ENCODE measurements at places on chromosomes 1 and 21.

- no peak for DNase-seq
Measured at GRCh38 chr1:225644666-225645065, 8.3 kb downstream of the ENAH start.

GRCh38 chr1:64895500-64895899 is 70.8 kb downstream of the JAK1 start:
- DNase-seq = no peak

- no peak for DNase-seq
Measured at GRCh38 chr1:210441028-210441427, 112.3 kb downstream of the HHAT start.

- DNase-seq = no peak
Measured at GRCh38 chr1:234527346-234527745, 48.4 kb upstream of the TARBP1 start.

DNA sequence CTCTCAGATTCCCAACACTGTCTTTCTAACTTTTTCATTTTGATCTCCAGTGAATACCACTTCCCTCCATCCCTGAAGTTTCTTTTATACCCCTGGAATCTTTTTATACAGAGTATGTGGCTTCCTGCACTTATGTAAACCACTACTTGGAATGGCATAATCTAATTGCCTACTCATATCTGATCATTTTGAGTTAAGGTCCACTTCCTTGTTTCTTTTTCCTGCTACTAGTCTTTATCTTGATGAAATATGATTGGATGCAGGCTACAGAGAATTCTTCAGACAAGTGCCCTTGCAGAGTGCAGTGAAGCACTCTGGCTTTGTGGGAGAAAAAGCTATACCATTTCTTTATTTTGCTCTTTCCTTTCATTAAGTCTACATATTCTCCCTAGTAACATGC is 325.3 kb upstream of the ADAMTS5 start:
- DNase-seq = no peak

DNA sequence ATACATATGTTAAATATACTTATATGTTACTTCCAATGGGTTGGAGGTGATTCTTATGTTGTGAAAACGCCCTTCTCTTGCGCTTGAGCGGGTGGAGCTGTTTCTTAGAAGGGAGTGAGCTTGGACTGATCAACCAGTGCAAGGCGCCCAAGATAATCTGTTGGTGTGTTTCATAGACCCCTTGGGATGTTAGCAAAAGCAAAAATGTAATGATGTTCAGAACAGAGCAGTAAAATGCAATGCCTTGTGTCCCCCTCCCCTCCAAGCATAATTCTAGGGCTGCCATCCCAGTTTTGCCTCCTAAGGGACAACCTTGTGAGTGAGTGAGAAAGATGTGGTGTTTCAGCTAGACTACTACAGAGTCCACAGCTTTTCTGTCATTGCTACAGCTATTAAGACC is 6.2 kb upstream of the CD34 start:
- DNase-seq = peak; percentile 47

- DNase-seq = no peak
Measured at GRCh38 chr1:244821134-244821533, 14.3 kb upstream of the COX20 start.

- DNase-seq = no peak
Measured at GRCh38 chr1:183636334-183636682, 725 bp upstream of the ARPC5 start.

GRCh38 chr1:89908672-89909436 is 86.1 kb upstream of the ZNF326 start:
- no peak for DNase-seq

GRCh38 chr1:16116002-16116401 is 39.9 kb downstream of the EPHA2 start:
- DNase-seq = no peak

GRCh38 chr1:101907264-101907663 is 89.5 kb downstream of the OLFM3 start:
- no peak for DNase-seq

DNA sequence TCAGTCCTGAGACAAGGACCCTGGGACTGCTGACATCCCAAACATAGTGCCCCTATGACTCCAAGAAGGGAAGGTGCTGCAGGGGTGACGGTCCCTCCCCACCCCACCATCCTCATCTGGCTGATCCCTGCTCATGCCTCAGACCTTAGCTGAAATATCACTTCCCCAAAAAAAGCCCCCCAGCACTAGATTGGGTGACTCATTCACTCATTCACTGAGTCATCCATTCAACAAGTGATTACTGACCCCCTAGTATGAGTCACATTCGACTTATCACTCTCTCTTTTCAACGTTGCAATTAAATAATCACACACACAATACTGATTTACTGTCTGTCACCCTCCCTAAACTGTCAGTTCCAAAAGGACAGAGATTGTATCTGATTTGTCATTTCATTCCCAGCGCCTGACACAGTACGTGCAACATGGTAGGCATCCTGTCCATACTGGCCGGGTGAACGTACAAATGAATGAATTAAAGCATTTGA is 48.6 kb downstream of the HIVEP3 start:
- no peak for DNase-seq
